ENCODE measurements at places on chromosomes 2 and 18.
A peak's percentile ranks its signal among the peaks of the same experiment; 100 is the strongest.

DNA sequence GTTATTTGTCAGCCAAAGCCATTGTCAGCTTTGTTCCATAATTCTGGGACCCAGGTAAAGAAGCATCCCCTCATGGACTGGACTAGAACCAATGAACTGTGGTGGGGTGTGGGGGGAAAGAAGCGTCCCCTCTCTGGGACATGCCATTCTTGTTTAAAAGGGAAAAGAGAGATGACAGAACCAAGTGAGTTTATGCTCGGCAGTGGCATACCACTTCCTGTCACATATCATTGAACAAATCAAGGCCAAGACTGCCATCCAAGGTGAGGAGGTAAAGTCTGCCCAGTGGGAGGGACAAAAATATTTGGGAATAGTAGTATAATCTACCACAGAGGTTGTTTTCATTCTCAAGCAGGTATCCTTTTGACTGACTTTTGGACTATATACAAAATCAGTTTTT lies 4.7 kb upstream of the GLS start:
- DNase-seq: no peak

GRCh38 chr2:36802952-36803351 lies 106.4 kb downstream of the VIT start:
- no peak for DNase-seq

GRCh38 chr2:79622508-79622907 lies 109.7 kb downstream of the CTNNA2 start:
- DNase-seq: no peak

DNA sequence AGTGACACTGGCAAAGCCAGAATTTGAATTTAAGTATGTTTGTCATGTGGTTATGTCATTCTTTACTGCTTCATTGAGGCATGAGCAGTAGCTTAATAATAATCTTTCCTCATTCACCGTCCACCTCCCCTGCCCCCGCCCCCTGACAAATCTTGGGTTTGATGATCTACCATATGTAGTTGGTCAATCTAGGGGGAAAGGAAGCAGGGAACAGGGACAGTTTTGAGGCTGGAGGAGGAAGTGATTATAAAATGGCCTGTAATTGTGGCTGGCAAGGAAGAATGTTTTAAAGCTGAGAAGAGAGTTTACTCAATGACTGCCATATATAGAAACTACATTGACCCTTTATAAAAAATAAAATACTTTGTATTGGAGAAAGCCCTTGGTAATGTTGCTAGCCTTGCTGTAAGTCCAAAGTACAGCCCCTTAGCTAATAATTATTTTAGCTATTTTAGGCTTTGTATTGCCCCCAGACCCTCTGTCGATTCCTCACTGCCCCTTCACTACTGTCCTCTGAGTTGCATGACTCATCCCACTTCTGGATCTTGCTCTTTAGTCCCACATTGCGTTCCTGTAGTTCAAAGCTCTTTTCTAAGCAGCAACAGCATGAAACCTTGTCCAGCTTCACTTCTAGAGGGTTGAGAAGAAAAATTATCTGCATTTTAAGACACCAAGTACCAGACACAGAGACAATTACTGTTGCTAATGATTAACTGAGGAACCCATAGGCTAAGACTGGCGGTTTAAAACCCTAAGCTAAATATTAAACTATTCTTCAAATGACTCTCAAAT lies 38.4 kb downstream of the PELI1 start:
- no peak for DNase-seq

GRCh38 chr18:12554796-12555388 lies 103.0 kb downstream of the SPIRE1 start:
- DNase-seq: no peak

GRCh38 chr2:142629193-142629592 lies 248.3 kb upstream of the KYNU start:
- no peak for DNase-seq

DNA sequence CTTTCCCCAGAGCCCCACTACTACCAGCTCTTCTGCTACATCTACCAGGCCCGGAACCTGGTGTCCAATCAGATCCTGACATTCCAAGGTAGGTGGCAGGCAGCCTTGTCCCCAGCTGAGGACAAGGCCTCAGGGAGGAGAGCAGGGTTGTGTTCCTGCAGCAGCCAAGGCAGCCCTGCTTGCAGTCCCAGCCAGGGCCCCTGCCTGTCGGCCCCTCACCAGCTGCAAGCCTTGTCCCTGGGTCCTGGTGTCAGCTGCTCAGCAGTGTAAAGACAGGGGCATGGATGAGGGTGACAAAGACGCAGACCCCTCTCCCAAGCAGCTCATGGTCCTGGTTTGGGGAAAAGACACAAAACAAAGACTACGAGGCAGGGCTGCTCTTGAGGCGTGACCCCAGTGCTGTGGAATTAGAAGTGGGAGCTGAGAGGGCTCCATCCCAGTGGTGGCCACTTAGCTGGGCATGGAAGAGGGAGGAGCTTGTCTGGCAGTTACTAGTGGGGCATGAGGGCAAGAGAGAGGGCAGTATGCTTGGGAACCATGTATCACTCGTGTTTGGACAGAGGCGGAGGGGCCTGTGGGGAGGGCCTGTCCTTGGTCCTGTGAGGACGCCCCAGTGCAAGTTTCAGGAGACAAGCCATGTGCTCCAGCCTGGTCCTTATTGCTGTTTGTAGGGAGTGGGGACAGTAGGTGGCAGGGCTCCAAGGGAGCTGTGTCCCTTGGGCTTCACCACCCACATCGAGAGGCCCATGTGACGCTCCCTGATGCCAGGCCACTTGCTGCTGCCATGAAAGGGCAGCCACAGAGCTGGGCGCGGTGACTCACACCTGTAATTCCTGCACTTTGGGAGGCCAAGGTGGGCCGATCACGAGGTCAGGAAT lies 47.5 kb downstream of the LMAN2L start:
- no peak for DNase-seq

DNA sequence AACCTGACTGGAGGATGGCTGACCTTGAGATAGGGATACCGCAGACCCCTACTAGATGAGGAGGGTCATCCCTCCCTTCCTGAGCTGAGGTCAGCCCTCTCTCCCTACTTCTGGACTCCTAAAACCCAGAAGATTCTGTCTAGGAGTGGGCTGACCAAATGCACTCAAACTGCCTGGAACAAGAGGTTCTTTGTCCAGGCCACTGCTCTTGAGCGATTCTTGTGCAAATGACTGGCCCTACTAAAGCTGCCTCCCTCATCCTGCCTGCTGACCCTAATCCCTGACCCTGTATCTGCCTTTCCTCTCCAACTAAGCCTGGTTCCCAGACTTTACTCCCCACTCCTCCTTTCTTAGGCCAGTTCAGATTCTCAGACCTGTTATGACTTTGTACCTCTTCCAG lies 56.2 kb downstream of the EFR3B start:
- no peak for DNase-seq

DNA sequence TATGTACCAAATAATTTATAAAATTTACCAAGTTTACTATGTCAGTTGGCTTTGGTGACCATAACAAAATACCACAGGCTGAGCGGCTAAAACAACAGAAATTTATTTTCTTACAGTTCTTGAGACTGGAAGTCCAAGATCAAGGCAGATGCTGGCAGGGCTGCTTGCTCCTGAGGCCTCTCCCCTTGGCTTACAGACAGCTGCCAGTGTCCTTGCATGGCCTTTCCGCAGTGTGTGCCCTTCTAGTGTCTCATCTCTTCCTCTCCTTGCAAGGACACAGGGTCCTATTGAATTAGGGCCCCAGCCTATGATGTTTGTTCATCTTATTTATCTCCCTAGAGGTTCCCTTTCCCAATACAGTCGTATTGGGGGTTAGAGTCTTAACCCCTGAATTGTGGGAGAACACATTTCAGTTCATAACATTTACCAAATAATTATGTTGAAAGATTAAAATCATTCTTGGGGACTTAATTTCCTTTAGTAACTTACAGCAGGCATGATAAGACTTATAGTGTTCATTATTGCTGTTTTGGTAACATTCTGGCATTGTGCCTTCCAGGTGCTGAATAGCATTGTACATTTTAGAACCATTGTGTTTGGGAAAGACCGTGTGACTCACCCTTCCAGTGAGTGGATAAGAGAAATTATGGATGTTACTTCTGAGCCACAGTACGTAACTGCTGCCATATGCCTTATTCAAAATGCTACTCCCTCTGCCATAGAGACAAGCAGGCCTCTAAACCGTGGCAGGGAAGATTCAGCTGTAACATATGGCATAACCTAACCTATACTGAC lies 317.5 kb downstream of the TMX3 start:
- no peak for DNase-seq

- DNase-seq: no peak
These were observed 16.3 kb upstream of the WDR75 start for GRCh38 chr2:189424961-189425360.

GRCh38 chr2:9273486-9274130 lies 67.0 kb downstream of the ASAP2 start:
- no peak for DNase-seq

DNA sequence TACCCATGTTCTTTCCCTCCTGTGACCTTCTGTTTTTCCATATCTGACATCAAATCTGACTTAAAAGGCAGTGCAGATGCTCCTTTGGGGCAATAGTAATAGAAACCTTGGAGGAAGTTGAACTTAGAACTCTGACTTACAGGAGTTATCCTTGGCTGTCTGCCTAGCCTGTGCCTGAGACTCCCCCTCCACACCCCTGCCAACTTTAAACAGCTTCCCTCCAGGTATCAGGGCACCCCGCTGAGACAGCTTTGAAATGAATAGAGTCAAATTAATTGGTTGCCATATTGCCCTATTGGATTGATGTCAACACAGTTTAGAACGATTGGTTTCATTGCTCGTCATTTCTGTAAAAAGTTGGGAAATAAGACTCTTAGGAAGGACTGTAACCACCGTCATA lies 322.0 kb downstream of the PRKCE start:
- no peak for DNase-seq

GRCh38 chr2:219269362-219270054 lies 9.7 kb upstream of the DNAJB2 start:
- DNase-seq: no peak

- no peak for DNase-seq
These were observed 686.7 kb downstream of the NYAP2 start for GRCh38 chr2:226086190-226086589.

GRCh38 chr2:197080578-197081216 lies 154.2 kb upstream of the PGAP1 start:
- peak; percentile 85 for DNase-seq

DNA sequence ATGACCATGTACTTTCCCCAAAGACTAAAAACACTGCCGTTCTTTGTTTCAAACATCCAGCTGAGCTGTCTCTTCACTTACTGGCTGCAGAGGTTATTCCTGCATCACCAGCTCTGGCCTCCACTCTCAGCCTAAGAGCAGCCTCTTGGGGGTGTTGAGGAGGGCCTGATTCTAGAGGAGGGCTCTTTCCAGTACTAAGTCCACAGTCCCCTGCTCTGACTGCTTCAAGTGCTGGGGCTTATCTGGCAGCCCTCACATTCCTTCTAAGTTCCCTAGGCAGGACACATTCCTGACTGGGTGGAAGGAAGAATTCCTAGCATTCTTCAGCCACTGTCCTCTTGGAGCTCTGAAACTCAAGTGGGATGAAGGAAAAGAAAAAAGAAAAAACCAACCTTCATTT lies 32.9 kb upstream of the EHBP1 start:
- no peak for DNase-seq

DNA sequence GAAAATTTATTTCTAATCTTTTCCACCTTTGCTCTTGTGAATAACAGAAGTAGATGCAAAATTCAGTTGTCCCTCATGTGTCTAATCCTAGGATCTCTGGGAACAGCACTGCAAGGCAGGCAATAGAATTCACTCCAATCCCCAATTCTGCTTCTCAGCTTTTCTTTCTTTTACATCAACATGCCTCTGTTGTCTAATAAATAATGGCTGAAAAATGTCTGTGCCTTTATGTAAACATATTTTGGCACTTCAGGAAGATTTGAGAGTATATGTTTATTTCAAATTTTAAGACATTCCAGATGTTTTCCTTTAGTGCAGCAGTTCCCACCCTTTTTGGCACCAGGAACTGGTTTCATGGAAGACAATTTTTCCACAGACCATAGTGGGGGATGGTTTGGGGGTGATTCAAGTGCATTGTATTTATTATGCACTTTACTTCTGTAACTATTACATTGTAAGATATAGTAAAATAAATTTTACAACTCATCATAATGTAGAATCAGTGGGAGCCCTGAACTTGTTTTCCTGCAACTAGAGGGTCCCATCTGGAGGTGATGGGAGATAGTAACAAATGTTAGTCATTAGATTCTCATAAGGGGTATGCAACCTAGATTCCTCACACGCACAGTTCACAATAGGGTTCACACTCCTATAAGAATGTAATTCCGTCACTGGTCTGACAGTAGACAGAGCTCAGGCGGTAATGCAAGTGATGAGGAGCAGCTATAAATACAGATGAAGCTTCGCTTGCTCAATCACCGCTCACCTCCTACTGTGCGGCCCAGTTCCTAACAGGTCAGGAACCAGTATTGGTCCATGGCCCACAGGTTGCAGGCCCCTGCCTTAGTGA lies 590.3 kb upstream of the CNTNAP5 start:
- DNase-seq: no peak

GRCh38 chr2:86679036-86679435 lies 41.1 kb upstream of the RMND5A start:
- no peak for DNase-seq

DNA sequence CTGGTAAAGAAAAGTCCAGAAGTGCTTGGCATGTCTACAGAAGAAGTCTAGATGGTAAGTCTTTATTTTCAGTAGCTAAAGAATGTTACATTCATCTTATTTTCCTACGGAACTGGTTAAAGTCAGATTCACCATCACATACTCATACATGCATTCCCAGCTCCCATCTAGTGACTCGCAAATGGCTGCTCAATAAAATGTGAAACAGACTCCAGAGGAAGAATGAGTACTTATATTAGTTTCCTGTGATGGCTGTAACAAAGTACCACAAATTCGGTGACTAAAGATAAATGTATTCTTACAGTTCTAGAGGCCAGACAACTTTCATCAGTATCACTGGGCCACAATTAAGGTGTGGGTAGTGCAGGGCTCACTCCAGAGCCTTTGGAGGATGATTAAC lies 797.2 kb downstream of the SATB2 start:
- no peak for DNase-seq

DNA sequence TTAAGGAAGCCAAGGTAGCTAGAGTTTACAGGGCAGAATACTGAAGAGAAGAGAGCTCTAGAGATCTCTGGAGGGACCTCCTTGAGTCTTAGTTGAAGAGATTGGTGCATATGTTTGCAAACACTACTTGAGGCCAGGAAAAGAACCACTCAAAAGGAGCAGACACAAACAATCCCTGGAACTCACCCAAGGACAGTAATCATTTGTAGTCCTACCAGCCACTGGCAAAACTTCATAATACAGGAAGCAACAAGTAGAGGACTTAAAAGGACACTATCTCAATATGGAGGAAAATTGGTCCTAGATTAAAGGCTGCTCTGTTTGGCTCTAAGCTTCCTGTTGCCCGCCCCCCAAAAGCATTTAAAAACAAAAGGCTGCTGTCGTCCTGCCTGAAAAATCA lies 46.9 kb upstream of the UBXN4 start:
- DNase-seq: no peak
